ENCODE measurements at places on chromosomes 2 and 18.

DNA sequence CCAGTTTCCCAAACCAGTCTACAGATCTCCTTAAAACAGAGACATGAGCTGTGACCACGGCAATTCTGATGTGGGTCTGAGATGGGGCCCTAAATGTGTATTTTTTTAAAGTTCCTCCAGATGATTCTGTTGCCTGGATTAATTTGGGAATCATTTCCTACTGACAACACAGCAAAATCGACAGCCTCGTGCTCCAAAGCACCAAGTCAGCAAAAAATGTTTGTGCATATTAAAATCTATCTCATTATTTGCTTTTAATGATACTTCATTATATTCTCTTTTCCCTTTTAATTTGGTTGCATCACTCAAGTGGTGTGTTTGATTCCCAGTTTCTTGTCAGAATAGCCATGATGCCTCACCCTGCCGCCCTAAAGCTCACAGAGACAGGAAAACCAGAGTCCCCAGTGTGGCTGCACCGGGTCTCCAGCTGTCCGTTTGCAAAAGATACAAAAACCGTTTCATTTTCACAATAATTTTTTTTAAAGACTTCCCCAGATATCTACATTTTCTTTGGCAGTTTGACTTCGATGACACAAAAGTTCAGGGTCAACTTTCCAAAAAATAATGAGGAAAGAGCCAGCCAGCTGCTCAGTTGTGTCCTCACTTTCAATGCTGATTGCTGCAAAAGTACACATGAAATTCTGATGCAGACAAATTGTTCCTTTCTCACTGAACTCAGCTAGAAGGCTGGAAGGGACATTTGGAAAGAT is 443.2 kb upstream of the ID2 start:
- ATAC-seq = no peak

DNA sequence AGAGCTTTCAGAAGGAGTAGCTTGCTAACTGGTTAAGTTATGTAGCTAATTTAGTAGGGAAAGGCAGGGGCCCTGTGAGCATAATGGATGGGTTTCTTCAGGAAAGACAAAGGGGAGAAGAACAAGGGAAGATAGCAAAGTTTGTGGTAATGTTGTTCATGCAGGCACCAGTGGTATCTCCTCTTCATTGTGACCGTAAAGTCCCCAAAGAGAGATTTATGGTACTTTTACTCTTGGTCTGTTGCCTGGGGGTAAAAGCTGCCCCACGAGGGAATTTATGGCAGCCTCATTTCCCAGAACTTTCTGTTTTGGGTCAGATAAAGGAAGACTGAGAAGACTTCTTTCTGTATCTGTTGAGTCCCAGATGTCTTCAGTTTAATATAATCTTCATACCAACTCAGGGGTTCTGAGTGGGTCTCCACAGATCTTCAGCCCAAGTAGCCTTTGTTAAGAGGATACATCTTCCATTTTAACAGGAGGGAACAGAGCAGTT is 27.5 kb downstream of the MALT1 start:
- no peak for ATAC-seq

GRCh38 chr2:143158098-143158497 is 28.9 kb downstream of the ARHGAP15 start:
- ATAC-seq = no peak

DNA sequence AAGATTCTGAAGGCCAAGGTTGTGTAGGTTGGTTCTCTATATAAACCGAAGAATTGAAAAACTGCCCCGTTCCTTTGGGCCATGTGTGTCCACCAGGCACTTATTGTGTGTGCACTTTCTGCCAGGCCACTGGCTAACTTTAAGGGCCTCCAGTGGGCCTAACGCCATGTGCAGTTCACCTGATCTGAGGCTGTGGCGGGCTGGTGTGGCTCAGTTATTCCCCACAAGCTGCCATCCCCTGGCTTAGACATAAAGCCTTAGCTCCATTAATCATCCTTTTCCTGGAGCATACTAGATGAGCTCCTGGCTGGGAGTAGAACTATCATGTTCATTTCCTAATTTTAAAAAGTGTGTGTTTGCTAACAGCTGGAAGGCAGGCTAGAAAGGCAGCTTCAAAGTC is 304.1 kb upstream of the TNP1 start:
- no peak for ATAC-seq

DNA sequence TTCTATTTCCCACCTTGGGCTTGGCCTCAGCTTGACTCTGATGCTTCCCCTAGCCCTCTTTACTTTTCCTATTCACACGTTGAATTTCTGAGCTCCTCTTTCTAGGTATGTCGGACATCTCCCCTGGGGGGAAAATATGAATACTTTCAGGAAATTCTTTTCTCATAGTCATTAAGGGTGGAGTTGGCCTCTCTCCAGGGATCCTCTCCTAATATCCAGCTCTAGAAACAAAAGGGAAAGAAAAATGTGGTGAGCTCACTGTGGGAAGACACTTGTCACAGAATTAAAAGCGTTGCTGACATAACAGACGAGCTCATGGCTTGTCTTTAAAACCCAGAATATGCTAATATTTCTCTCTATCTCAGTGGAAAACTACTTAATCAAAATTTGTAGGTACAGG is 132.7 kb upstream of the MEX3C start:
- ATAC-seq = no peak

DNA sequence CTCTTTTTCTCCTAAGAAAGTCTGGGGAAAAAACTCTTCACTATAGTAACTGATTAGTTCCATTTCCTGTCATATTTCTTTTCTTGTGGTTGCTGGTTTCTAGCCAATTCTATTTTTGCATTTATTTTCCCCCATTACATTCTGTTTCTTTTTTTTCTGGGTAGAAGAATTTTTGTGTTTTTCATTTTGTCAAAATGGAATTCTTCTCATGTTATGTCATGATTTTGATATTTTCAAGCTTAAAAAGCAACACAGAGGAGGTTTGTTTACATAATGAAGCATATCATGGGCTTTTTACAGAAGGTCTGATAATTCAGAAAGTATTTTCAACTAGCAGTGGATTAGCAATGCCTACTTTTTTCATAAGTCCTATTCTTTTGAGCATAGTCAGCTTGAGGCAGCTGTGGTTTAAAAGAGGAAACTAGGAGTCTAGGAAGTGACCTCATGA is 102.0 kb downstream of the MAP2 start:
- ATAC-seq = peak; percentile 93

DNA sequence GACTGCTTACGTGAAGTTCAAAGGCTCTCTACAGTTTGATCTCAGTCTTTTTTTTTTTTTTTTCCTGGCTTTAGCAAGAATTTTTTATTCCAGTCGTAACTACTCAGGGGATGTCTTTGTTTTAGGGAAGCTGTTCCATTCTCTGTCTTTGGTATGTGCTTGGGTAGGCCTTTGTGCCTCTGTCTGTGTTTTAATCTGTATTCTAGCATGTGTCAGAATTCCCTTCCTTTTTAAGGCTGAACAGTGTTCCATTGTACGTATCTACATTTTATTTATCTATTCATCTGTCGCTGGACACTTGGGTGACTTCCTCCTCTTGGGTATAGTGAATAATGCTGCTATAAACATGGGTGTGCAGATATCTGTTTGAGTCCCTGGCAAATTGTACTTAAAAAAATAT is 42.6 kb downstream of the MYO1B start:
- ATAC-seq = no peak

- ATAC-seq = no peak
Observed at GRCh38 chr2:186853951-186854350, 5.0 kb upstream of the ZSWIM2 start.

DNA sequence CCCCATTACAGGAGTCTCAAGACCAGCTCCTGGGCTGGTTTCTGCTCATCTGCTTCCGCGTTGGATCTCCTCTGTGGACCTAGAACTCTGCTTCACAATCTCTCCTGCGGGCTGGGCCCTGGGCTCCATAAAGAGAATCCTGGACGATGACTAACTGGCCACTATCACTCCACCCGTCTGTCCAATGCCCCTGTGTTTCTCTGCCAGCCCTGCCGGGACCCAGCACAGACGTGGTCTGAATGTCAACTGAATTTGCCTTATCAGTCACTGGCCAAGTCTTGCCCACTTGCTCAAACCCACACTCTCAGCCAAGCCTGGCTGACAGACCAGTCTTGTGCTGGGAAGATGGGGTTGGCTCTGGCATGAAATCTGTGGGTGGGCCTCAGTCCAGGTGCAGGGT is 17.4 kb downstream of the KIF3C start:
- peak; percentile 43 for ATAC-seq
